ENCODE measurements at places on chromosomes 7 and 10. TPM values are rescaled to one million over a fixed set of nuclear protein-coding genes. Genes with fewer than 3 reads are reported as not detected.

Gene CPN1
- total RNA-seq, result not detected

Gene CHAT
- total RNA-seq, result not detected

Gene CDHR3
- total RNA-seq, result 2.0 TPM

Gene MMD2
- total RNA-seq, result not detected

Gene HYAL4
- total RNA-seq, result not detected

Gene DOCK4
- 3.5 TPM for total RNA-seq

Gene ITIH5
- not detected for total RNA-seq

Gene HOXA13
- 12.2 TPM for total RNA-seq

Gene ELN
- 19.2 TPM for total RNA-seq

Gene PIP
- total RNA-seq, result not detected

Gene LAMB4
- total RNA-seq, result not detected

Gene ASIC3
- total RNA-seq, result 0.35 TPM

Gene SND1
- total RNA-seq, result 246 TPM

Gene SLC39A12
- not detected for total RNA-seq

Gene MRLN
- not detected for total RNA-seq

Gene LRRN3
- 37.0 TPM for total RNA-seq

Gene CCL26
- 3.0 TPM for total RNA-seq

Gene TRUB1
- 20.4 TPM for total RNA-seq

Gene PLEKHA8
- total RNA-seq, result 8.5 TPM

Gene LRCH4
- total RNA-seq, result 40.6 TPM

Gene COMMD3
- 47.6 TPM for total RNA-seq

Gene PON1
- total RNA-seq, result not detected

Gene AKR1E2
- 1.4 TPM for total RNA-seq

Gene MGAM2
- total RNA-seq, result not detected

Gene CSGALNACT2
- total RNA-seq, result 18.3 TPM

Gene GPR26
- not detected for total RNA-seq

Gene CPA4
- 20.8 TPM for total RNA-seq

Gene PTPRZ1
- not detected for total RNA-seq

Gene ZNF783
- total RNA-seq, result 9.3 TPM

Gene VIPR2
- total RNA-seq, result not detected

Gene PRKCQ
- not detected for total RNA-seq

Gene NOC3L
- 26.5 TPM for total RNA-seq

Gene TBX20
- not detected for total RNA-seq

Gene TMEM130
- 5.6 TPM for total RNA-seq

Gene CAMK1D
- 1.4 TPM for total RNA-seq

Gene MET
- total RNA-seq, result 94.7 TPM

Gene GPR85
- 4.9 TPM for total RNA-seq

Gene CCSER2
- total RNA-seq, result 42.1 TPM

Gene ANKRD2
- 0.50 TPM for total RNA-seq

Gene AKR1C2
- total RNA-seq, result 0.37 TPM

Gene COL13A1
- 40.2 TPM for total RNA-seq

Gene CALHM3
- not detected for total RNA-seq

Gene MOSPD3
- 14.6 TPM for total RNA-seq

Gene SCIN
- 1.3 TPM for total RNA-seq

Gene CXCL12
- total RNA-seq, result 109 TPM

Gene LRRC17
- 34.6 TPM for total RNA-seq

Gene HEPACAM2
- total RNA-seq, result 0.15 TPM

Gene HMX2
- total RNA-seq, result not detected

Gene PPP3CB
- total RNA-seq, result 57.6 TPM

Gene SNCG
- total RNA-seq, result 2.2 TPM

Gene ENO4
- total RNA-seq, result not detected

Gene SPDYE6
- total RNA-seq, result not detected

Gene HOXA9
- 38.0 TPM for total RNA-seq
